ENCODE measurements at places on chromosomes 7 and 10.

GRCh38 chr10:86079088-86079487, 287.5 kb downstream of the GRID1 start:
- no peak for DNase-seq

- peak; percentile 20 for DNase-seq
These were observed 46.7 kb downstream of the PROSER2 start for GRCh38 chr10:11869743-11870460.

DNA sequence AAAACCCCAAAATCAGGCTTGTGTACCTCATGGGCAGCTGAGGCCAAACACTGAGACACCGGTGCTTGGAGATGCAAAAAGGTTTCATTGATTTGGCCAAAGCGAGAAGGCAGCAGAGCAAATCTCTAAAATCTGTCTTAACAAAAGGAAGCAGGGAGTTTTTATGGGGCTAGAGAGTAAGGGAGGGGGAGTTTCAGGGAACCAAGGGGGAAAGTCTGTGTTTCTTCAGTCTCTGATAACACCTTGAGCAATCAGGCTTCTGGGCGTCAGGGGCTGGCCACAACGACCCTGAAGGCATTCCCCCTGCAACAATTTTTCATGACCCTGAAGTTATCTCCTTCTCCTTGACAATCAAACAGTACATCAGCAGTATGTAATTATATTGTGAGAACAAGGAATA, 2.7 kb upstream of the ZNF786 start:
- no peak for DNase-seq

- DNase-seq = no peak
These were observed 327.1 kb downstream of the GLRX3 start for GRCh38 chr10:130463104-130463875.

DNA sequence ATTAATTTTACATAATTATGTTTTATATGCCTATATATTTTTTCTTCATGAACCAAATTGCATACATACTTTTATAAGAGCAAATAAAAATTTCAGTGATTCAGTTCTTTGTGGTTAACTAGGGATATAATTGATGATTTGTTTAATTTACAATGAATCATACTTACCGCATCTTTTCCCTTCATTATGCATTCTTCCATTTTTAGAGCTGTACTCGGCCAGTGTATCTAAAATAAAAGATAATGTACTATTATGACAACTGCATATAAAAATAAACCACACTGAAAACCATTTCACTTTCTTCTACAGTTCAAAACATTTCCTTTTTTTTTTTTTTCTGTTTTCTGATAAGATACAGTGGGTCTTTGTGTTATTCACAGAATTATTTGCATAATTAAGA, 179.9 kb downstream of the SEMA3E start:
- DNase-seq = peak; percentile 18

- no peak for DNase-seq
These were observed 310.7 kb downstream of the CALN1 start for GRCh38 chr7:72101444-72101843.

DNA sequence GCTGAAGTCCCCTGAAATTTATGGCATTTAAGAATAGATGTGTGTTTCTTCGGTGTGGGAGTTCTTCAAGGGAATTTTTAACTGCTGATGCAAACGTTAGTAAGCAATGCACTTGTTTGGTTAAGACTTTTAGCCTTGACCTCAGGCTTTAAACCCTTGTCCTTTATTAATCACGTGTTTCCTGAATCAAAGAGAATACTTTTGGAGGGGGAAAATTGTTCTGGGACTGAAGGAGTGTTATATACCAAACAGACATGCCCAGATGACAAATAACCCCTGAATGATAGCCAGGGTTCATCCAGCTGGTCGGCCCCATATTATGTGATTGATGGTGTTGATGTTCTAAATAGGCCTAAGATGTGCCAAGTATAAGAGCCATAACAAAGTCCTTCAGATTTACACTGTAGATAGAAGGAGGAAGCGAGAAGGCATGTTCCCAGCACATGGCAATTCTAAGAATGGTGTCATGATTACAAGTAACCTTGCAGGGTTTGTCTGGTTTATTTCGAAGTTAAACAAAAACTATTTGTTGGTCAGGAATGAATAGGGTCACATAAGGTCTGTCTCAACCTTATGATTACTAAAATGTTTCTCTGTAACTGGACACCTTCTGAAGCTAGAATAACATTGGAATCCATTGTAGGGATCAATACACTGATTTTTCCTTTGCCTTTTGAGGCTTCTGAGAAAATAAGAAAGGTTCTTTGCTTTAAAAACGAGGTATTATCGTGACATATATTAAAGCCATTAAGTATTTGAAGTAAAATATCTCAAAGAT, 124.2 kb upstream of the SEM1 start:
- DNase-seq = peak; percentile 1

- DNase-seq = no peak
These were observed 20.5 kb upstream of the GATA3 start for GRCh38 chr10:8033812-8034465.

DNA sequence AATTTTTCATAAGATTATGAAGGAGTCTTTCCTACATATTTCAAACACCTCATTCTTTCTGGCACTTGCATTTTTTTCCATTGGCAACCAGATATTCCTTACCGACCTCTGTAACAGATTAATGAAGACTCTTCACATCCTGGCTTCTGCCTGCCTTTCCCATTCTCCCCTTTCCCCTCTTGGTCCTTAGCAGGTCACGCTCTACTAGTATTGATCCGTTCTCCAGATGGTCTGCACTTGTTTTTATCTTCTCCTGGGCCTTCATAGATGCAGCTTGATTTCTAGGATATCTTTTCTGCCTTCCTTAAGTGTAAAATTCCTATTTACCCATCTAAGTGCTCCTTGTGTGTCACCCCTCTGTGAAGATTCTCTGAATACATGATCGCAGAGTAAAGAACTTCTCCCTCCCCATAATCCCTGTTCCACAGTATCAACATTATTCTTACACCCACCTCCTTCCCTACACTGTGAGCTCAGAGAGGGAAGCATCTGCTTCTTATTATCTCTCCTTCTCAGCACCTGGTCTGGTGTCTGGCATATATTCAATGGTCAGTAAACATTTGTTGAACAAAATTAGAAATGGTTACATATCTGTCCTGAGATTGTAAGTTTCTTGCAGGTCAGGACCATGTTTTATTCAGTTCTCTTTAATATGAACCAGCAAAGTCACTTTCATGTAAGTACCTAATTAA, 654.2 kb downstream of the REEP3 start:
- DNase-seq = no peak

DNA sequence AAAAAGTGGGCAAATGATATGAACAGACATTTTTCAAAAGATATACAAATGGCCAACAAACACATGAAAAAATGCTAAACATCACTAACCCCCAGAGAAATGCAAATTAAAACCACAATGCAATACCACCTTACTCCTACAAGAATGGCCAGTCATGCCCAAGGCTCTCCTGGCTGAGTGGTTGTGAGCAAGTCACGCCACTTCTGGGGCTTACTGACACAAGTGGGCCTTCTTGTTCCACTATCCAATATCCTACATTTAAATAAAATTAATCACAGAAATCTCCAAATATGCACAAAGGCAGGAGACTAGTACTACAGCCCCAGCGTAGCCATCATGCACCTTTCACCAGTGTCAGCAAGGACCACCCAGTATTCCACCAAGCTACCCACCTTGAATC, 181.9 kb downstream of the TNS3 start:
- no peak for DNase-seq

DNA sequence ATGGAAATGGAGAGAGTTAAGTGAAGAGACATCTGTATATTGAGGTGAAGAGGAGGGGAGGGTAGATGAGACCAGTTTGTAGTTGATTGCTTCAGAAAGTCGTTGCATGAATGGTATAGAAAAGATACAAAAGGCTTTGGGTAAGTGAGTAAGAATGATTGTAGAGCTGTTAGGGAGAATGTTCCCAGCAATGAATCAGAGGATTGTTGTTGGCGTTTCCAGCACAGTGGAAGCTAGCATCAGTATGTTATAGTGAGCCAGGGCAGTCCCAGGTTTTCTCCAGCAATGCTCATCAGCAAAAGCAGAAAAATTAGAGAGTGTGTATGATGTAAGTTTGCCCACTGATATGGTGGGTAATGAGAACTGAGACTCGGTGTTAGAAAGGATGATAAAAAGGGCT, 15.4 kb upstream of the CDK6 start:
- DNase-seq = no peak

DNA sequence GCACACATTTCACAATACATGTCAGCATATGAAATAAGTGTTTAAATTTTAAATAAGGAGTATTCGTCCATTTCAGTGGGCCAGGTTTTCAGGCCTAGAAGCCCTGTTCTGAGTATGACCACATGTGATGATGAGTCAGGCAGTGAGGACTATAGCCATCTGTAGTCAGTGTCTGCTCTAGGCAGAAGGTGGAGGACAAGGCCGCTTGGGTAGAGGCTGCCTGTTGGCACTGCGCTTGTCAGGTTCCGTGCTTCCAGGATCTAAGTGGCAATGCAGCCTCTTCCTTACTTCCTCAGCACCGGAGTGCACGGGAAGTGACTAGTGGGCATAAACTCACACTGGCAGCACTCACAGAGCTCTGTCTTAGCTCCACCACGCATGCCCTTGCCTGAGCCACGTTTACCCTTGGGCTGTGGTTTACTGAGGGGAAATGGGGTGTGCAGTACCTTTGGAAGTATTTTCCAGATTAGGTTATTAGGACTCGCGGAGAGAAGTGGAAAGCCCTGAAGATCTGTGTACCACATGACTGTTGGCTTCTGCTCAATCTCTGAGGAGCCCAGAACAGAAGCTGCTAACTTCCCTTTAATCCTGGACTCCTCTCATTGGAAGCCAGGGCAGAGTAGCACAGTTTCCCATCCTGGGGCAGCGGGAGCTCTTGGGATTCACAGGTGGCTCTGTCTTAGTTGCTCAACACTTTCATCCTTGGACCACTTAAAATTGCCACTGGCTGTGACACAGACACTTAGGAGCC, 87.5 kb upstream of the GJD4 start:
- peak; percentile 38 for DNase-seq

- DNase-seq = no peak
These were observed 18.5 kb downstream of the NACAD start for GRCh38 chr7:45070254-45070642.
